ENCODE measurements at places on chromosomes 13 and 19.

- no peak for DNase-seq
Measured at GRCh38 chr13:51122868-51123566, 11.9 kb upstream of the C13orf42 start.

DNA sequence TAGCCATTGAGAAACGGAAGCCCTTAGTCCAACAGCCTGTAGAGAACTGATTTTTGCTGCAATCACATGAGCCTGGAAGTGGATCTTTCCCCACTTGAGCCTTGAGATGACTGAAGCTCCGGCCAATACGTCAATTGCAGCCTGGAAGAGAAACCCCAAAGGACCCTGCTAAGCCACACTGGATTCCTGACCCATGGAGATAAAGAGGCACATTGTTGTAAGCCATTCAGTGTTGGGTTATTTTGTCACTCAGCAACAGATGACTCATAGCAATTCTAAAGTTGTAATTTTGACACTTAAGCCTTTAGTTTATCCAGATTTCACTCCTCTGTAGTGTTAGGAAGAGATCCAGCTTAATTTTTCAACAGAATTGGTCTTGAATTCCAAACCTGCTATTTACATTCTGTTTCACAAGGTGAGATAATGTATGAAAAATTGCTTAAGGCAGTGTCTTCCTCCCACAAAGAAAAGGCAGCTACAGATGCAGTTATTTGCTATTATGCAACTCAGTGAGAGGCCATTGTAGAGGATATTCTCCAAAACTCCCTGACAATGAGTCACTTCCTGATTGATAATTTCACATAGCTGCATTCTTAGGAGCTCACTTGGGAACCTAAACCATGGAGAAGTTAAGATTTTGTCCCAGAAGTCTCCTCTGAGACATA is 59.4 kb upstream of the TSHZ3 start:
- DNase-seq = peak; percentile 79

GRCh38 chr19:3513229-3514140 is 7.4 kb downstream of the FZR1 start:
- no peak for DNase-seq

GRCh38 chr13:89432997-89433396 is 1761.8 kb downstream of the SLITRK5 start:
- DNase-seq = no peak

DNA sequence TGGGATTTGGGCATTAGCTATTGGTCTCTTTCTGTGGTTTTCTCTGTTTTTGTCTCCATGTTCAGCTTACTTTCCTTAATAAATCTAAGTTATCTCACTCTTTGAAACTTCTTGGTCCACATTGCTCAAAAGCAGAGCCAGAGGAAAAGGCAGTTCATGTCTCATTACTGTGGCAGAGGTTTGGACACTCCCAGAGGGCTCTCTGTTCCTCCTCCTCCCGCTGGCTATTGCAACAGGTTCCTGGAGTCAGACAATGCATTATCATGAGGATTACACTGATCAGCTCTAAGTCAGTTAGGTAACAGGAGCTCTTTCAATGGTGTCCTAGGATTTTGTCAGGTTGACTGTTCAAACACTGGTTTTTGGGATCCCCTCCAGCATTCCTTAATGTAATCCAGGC is 298.8 kb downstream of the NDFIP2 start:
- DNase-seq = peak; percentile 73

DNA sequence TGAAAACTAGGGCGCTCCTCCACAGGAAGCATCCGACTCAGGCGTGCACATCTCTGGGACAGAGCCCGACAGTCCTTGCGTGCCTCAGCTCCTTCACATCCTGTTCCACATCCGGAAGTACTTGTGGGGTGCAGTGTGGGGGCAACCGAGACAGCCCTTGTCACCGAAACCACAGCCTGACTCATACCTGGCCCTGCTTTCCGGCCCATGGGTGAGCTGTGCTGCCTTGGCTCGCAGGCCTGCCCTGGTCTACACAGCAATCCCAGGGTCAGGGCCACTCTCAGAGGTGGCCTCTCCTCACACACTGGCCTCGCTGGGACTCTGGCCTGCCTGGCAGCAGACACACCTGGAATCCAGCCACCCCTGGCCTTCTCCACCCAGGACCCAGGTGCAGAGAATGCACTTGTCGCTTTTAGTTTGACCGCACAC is 100.4 kb downstream of the STK24 start:
- peak; percentile 84 for DNase-seq

- no peak for DNase-seq
Measured at GRCh38 chr13:113948034-113948742, 25.7 kb downstream of the C13orf46 start.

- DNase-seq = no peak
Measured at GRCh38 chr19:15367439-15367838, 12.1 kb downstream of the AKAP8 start.

DNA sequence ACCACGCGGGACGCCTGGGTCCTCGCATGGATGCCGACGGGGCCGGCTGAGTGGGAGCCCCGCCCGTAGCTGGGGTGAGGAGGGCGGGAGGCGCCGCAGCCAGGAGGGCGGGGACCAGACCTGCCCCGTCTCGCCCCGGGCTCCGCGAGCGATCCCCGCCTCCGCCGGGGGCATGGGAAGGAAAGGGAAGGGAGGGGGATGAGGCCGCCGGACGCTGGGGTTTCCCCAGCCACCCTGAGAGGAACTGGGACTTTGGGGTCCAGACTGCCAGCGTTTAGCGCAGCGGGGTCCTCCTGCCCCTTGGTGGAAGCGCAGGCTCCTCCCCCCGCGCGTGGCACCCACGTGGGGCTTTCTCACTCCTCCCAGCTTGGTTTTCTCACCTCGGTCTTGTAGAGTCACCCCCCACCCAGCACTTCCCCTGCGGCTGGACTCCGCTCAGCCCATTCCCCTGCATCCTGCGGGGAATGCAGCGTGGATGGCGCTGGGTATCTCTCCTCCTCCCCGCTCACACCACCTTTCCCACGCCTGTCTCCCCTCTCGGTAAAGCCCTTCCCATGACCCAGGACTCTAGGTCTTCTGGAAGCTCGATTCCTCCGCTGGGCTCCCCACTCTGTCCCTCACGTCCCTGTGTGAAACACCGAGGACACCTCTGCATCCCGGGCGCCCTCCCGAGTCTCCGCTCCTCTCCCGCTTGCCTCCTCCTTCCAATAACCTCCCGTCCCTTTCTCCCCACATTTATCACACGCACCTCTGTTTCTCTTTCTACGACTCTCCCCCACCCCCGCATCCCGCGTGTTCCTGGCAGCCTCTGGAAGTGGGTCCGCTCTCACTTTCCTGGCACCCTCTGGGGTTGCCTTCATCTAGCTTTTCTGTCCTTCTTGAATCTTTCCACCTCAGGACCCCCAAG is 2.1 kb downstream of the TGFB1 start:
- peak; percentile 83 for DNase-seq

GRCh38 chr13:86051134-86052103 is 252.2 kb upstream of the SLITRK6 start:
- no peak for DNase-seq

DNA sequence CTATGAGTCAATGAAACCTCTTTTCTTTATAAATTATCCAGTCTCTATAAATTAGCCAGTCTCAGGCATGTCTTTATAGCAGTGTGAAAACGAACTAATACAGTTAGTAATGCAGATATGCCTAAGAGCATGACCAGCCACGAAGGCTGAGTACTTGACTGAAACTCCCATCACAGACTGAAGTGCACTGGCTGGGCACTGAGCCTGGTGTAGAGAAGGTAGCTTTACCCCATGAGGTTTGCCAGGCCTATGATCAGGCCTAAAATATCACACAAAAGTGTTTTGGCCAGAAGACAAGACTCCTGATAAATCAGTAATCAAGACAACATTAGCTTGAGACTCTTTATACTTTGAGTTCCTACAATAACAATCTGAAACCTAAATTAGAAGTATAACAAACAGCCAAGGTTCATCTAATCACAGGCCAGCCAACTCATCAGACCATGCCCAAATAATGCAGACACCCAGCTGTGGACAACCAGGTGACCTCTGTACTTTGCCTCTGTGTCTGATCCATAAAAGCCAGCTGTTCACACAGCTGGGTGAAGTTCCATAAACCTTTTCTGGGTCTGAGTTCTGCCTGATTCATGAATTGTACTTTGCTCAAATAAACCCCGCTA is 771.8 kb upstream of the SLITRK1 start:
- no peak for DNase-seq

- peak; percentile 42 for DNase-seq
Measured at GRCh38 chr13:109131698-109132257, 502.4 kb downstream of the MYO16 start.

DNA sequence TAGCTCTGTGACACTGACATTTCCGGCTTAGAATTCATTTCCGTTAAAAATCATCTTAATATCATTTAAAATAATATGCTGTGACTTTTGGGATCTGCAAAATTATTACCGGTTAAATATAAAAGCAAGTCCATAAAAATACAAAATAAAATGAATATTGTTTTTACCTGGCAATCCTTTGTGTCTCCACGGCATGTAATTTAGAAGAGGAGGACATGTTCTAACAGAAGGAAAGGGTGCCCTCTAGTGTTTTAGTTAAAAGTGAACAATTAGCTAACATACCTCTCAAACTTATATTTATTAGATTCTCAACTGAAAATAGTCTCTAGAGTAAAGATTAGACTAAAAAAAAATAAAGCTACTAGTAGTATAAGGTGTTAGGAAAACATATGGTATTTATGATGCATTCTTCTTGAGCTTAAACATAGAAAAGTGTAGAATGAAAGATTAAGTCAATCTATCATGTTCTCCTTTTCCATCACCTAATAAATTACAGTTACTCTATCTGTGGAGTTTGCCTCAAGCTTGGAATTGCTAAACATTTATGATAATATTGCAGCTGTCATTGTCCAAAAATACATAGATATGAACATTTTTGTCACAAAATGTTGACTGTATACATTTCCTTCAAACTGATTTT is 676.7 kb upstream of the SPRY2 start:
- DNase-seq = peak; percentile 62

- peak; percentile 73 for DNase-seq
Measured at GRCh38 chr19:49954092-49954829, 6.7 kb downstream of the SIGLEC11 start.

- no peak for DNase-seq
Measured at GRCh38 chr13:80906860-80907259, 565.9 kb upstream of the SPRY2 start.

- no peak for DNase-seq
Measured at GRCh38 chr13:64234255-64234654, 2818.6 kb upstream of the PCDH20 start.

GRCh38 chr13:91955546-91956355 is 557.3 kb downstream of the GPC5 start:
- DNase-seq = no peak

DNA sequence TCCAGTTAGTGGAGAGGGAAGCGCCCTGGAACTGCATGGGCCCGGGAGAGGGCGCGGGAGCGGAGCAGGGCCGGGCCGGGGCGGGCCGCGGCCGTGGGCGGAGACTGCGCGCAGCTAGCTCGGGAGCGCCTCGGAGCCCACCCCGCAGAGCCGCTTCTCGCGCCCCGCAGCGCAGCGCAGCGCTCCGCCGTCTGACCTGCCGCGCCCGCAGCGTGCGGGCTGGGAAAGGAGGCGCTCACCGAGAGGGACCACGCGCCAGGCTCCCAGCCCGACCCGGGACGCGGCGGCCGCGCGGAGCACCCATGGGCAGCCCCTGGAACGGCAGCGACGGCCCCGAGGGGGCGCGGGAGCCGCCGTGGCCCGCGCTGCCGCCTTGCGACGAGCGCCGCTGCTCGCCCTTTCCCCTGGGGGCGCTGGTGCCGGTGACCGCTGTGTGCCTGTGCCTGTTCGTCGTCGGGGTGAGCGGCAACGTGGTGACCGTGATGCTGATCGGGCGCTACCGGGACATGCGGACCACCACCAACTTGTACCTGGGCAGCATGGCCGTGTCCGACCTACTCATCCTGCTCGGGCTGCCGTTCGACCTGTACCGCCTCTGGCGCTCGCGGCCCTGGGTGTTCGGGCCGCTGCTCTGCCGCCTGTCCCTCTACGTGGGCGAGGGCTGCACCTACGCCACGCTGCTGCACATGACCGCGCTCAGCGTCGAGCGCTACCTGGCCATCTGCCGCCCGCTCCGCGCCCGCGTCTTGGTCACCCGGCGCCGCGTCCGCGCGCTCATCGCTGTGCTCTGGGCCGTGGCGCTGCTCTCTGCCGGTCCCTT is at the start of gene MLNR:
MLNR (plus strand) TSS at position 303 of the 820 bp plus-strand sequence; CDS start at position 303, 0 bp downstream.
- peak; percentile 77 for DNase-seq

DNA sequence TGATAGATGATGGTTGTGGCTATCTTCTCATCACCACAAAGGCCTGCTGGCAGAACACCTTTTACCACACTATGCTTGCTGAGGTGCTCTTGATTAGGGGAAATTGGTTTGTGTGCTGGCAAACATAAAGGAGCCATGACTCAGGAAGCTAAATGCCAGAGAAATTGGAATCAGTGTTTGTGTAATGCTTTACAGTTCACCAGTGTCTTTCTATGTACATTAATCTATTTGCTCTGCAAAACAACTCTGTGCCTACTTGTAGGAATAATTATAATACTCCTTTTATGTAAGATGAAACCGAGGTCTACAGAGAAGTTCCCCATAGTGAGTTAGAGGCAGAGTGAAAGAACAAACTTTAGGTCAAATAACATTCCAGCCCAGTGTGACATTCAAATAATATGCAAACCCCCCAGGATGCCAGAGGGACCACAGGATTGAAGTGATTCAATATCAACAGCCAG is 390.5 kb upstream of the HTR2A start:
- DNase-seq = no peak

GRCh38 chr13:63481334-63481733 is 2065.7 kb upstream of the PCDH20 start:
- DNase-seq = no peak

DNA sequence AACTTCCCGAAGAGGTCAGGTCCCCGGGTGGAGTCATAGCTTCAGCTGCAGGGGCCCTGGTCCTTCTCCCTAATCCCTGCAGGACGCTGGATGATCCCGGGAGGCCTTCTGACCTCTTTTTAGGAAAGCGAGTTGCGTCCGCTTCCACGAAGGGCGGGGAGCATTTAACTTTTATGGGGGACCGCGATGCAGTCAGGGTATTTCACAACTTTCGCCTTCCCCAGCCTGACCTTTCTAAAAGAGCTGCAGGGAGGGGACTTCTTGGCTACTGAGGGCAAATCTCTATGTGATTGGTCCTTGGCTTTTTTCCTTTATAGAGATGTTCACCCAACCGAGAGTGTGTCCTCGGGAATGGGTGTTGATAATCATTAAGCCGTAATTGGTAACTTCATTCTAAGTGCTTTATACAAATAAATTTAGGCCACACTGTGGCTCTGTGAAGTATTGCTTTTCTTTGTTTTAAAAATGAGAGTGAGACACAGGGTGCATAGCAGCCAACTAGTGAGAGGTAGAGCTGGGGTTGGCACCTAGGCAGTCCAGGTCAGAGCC is 778 bp downstream of the ZNF230 start:
- peak; percentile 40 for DNase-seq
